ENCODE measurements at places on chromosomes 4 and X.
A peak's percentile ranks its signal among the peaks of the same experiment; 100 is the strongest.

- no peak for DNase-seq
Measured at GRCh38 chr4:66572949-66573348, 902.7 kb upstream of the EPHA5 start.

DNA sequence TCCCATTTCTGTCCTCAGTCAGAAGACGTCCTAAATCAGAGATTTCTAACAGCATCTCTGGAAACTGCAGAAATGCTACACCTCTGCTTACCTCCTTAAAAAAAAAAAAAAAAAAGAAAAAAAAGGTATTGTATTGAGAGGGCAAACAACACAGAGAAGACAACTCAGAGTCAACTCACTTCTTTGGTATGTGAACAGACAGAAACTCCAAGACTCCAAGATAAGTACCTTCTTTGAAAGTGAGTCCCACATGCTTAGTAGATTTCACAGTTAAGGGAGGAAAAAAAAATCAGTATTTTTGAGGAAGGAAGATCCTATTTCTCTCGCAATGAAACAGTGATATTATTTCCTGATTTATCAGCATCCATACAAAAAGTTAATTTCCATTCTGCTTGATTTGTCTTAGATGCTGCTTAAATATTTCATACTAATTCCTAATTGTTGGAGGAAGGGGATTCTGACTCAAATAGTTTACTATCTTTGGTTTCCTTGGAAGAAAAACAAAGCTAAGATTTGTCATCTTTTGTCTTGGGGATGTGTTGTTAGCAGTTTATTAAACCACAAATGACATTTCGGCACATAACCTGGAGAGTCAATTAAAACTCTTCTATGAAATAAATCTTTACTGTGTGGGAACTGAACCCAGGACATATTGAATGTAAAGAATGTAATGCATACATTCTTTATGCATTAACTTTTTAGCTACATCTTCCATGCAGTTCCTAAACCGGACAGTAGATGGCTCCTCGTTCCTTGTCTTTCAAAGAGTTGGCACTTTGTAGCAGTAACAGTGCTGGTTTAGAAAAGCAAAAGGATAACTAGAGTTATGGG is 4.7 kb downstream of the RASGEF1B start:
- peak; percentile 38 for DNase-seq

GRCh38 chrX:38494239-38494823 is 67.0 kb upstream of the TSPAN7 start:
- no peak for DNase-seq

DNA sequence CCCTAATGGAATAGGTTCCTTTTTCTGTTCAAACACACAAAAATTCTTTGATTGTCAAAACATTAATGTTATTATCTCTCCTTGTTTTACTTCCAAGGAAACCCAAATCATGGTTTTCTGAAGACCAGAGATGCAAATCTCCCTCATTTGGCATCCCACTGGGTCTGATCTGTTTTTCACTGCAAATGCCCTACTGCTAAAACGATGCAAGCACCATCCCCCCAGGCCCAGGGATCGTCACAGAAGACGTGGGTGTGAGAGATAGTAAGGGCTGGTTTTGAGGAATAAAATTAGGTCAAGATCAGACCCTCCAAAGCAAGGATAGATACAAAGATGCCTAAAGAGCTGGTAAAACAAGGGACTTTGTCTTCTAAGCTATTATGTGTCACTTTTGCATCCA is 33.6 kb downstream of the GSPT2 start:
- DNase-seq, result no peak

DNA sequence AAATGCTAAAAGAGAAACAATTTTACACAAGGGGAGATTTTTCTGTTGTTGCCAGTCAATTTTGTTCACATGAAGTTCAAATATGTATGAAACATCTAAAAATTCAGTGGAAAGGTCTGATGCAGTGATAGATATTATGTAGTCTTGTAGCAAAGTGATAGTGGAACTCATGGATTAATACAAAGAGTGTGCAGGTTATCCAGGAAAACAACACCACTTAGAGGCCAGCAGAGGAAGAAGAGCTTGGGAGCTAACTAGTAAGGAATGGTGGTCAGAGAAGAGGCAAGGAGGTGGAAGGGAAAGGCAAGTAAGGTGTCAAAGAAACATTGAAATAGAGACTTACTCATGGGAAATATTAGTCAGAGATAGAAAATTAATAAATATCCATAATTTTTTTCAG is 395.6 kb downstream of the MAPK10 start:
- DNase-seq, result no peak

DNA sequence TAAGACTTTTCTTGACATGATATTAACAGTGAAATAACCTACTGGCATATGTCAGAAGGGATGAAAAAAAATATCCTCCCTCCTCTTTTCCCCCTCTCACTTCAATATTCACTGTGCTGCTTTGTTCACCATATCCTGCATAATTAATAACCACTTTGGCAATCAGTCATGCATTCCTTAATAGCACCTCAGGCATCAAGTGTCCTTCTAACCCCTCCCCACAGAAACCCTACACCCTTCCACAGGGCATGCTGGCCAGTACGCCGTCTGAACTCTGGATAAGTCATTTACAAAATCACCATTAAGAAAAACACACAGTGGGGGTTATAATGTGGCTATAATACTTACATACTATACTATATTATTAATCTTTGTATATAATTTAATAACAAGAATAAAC is 165.9 kb downstream of the PDGFC start:
- no peak for DNase-seq
